ENCODE measurements at places on chromosomes 3 and 15. TPM values are rescaled to one million over a fixed set of nuclear protein-coding genes. Genes with fewer than 3 reads are reported as not detected.

- no peak for DNase-seq
Measured at GRCh38 chr3:62214850-62215249, 158.5 kb downstream of the FEZF2 start.

DNA sequence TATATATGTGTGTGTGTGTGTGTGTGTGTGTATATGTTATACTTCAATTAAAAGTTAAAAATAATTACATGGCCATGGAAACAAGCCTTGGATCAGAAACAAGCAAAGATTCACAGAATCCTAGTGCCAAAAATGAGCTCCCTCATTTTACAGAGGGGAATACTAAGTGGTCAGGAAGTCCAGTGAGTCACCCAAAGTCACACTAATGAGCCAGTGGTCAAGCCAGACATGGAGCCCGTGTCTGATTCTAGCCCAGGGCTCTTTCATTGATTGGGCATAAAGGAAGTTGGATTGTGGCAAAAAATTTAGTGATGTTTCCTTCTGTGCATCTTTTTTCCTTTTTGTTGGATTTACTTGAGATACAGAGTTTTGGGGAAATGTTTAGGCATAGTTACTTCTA, 152.5 kb upstream of the NPHP3 start:
- no peak for DNase-seq

DNA sequence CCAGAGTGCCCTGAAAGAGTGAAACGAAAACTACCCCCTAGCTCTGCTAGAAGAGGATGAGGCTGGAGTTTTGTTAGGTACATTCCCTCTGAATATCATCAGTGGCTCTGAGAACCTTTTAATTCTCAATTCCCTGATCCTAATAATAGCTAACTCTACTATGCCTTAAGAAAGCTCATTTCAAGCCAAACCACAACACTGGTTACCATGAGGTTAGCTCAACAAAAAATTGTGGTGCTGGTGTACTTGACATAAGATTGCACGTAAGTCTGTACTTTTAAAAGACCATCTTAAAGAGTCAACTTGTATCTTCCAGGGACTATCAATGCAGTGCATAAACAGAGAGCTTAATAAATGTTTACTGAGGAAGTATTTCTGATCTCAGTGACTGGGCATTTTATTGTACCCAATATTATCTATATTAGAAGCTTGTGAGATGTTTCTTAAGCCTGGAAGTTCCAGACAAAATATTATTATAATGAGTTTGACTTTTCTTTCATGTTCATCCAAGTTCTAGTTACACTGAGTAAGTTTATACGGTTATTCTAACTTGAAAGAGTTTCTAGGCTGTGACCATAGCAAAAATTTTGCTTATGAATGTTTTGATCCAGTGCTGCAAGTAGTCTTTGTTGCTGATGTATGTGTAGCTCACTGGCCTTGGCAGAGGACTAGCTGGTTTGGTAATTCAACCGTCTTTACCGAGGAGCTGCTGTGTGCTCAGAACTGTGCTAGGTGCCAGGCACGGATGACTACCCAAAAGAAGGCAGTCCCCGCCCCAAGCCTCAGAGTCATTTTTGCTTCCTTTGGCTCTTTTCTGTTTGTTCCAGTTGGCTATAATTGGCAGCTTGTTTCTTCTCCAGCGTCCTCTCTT, 334.4 kb upstream of the TRIM42 start:
- no peak for DNase-seq

GRCh38 chr3:109702976-109703375, 365.6 kb upstream of the DPPA4 start:
- DNase-seq = no peak

DNA sequence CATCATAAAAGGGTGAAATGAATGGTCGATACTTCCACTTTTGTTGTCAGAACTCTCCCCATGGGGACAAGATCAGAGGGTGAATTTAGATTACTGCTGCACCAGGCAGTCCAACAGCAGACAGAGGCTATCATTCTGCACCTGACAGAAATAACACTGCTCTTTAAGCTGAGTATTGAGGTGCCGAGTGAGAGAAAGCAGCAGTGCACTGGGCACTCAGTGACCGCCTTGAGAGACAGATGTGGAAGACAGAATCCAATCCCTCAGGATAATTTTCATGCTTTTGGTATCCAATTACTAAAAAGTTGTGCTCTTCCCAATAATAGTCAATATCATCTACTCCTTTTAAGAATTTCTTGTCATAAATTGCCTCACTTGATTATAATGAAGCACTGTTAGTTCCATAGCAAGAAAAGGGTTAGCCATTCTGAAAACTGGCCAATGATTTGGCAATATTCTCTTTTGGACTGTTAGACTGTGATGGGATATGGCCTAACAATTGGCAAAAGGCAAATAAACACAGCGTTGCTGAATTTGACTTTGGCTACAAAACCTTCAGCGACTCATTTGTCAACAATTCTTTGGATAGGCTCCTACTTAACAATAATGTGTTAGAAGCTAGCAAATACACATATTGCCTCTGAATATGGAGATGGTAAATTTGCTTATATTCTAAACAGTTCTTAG, 5.5 kb downstream of the FGF7 start:
- no peak for DNase-seq

NISCH gene
- 53.0 TPM for total RNA-seq

- no peak for DNase-seq
Measured at GRCh38 chr15:54829821-54830220, 366.9 kb downstream of the RSL24D1 start.

GRCh38 chr15:71596672-71597071, 213.7 kb upstream of the NR2E3 start:
- no peak for DNase-seq

- DNase-seq = no peak
Measured at GRCh38 chr15:81060470-81060869, 59.7 kb downstream of the TLNRD1 start.

DNA sequence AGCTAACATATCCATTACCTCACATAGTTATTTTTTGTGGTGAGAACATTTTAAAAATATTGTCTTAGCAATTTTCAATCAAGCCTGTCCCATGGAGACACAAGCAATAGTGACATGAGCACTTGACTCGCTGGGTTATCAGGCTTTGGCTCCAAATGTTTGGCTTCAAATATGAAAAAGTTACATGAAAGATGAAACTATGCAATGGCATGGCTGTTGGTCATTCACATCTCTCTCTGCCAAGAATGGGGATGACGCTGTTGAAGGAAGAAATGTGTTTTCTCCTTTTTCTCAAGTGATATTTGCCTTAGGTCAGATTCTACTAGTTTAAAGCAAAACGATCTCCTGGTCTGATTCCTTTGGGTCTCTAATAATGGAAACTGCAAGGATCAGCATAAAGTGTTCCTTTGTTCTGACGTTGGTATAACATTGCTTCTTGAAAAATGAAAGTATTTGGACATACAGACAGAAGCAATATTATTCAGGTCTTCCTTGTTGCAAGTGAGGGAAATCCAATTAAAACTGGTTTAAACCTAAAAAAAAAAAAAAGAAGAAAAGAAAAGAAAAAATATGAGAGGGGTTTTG, 71.2 kb downstream of the SSUH2 start:
- DNase-seq = no peak

GRCh38 chr3:69671082-69671952, 67.9 kb upstream of the MITF start:
- no peak for DNase-seq

ARL8B gene
- total RNA-seq = 65.9 TPM

GOLGA6L7 gene
- not detected for total RNA-seq

- no peak for DNase-seq
Measured at GRCh38 chr3:36443028-36443686, 62.9 kb downstream of the STAC start.

DNA sequence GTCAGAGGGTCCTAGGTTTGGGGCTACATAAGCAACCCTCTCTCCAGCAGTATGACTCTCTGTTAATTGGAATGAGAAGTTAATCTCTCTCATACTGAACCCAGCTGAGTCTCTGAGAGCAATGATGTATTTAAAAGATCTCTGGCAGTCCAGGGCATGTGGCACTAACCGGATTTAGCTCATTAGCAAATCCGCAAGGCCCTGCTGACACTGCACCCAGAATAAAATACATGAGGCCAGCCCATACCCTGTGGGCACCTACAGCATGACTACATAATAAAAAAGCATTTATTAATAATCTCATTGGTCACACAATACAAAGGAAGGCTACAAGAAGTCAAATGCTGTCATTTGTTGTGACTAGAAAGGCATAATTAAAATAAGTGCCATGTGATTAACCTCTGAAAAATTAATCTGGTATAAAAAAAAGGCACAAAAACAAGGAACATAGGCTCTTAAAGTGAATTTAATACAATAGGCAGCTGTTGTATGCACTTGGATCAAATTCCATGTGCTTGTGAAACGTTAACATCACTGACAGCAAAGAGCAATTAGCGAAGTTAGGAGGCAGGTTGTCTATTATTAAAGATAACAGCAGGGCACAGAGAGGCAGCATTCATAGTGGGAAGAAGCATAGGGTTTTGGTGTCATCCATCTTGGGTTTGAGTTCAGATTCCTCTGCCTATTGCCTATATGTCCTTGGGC, 381.2 kb downstream of the WDR72 start:
- no peak for DNase-seq

DNA sequence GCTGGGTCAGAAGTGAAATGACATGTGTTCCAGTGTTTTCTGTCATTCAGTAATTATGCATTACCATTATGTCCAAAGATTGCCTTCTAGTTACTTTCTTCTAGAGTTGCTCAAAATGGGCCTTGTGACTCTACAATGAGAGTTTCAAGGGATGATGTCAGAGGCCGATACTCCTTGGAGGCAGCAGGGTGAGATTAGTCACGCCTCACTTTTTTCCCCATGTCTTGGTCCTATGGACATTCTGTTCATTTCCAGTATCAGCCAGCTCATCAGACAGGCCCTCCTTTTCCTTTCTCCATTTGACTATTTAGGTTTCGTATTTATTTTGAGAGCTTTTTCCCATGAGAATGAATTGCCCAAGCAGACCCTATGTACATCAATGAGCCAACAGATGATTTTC, 17.5 kb downstream of the VGLL3 start:
- DNase-seq = no peak

RAB27A gene
- total RNA-seq = 59.3 TPM

EIF4G1 gene
- 325 TPM for total RNA-seq

DNA sequence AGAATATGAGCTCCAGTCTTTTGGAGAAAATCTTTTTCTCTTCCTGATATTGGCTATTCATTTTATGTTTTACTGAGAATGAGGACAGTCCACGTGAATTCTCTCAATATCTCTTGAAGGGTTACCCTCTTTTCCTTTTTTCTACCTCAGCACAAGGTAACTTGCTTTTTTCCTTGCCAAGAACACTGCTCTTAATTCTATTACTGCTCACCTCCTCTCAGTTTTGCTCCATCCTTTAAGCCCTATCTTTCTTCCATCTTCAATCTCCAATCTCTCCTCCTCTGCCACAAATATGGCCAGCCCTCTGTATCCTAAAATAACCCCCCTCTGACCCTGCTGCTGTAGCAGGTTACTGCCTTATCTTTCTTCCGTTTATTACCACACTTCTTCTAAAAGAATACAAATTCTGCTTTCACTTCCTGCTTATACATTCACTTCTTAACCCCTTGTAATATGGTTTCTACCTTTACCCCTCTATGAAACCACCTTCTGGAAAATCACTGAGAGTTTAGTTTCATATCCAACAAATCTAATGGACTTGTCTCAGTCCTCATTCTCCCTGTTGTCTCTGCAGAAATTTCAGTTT, 89.0 kb downstream of the NFKBIZ start:
- DNase-seq = no peak

FAM107A gene
- total RNA-seq = 22.9 TPM

- peak; percentile 81 for DNase-seq
Measured at GRCh38 chr15:41967506-41968206, 4.7 kb downstream of the EHD4 start.

GRCh38 chr15:73305331-73306211, 63.2 kb downstream of the HCN4 start:
- no peak for DNase-seq

DNA sequence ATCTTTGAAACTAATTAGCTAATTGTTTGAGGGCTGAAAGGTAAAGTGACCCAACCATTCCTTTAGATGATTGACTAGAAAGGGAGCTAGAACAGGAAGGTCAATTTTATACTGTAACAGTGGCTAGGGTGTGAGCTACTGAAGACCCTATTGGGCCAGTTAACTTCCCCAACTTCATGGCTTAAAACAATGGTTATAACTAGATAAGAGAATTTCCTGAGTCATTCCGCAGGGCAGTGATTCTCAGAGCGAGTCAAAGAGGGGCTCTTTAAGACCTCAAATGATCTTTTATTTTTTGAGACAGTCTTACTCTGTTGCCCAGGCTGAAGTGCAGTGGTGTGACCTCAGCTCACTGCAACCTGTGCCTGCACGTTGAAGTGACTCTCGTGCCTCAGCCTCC, 33.7 kb upstream of the TTBK2 start:
- DNase-seq = no peak

- peak; percentile 90 for DNase-seq
Measured at GRCh38 chr15:84570164-84570735, 30.6 kb upstream of the ZSCAN2 start.

OR5K2 gene
- total RNA-seq = not detected

DNA sequence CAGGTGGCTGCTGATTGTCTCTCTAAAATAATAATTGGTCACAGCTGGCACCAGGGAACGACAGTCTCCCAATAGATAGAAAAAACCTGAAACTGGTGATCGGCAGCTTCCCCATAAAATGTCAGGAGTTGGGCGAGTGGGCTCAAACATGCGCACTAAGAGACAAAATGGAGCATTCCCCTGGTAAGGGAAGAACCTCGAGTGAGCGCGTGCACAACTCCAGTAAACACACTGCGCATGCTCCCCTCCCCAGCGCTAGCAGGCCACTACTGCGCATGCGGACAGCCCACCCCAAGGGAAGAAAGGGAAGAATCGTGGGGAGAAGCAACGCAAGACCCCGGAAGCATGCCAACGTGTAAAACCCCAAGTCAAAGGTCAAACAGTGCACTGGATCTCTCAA, 7.7 kb upstream of the STARD5 start:
- DNase-seq = no peak

- DNase-seq = no peak
Measured at GRCh38 chr15:31480356-31481025, 153.9 kb downstream of the KLF13 start.

TMEM45A gene
- total RNA-seq = 75.3 TPM

DNA sequence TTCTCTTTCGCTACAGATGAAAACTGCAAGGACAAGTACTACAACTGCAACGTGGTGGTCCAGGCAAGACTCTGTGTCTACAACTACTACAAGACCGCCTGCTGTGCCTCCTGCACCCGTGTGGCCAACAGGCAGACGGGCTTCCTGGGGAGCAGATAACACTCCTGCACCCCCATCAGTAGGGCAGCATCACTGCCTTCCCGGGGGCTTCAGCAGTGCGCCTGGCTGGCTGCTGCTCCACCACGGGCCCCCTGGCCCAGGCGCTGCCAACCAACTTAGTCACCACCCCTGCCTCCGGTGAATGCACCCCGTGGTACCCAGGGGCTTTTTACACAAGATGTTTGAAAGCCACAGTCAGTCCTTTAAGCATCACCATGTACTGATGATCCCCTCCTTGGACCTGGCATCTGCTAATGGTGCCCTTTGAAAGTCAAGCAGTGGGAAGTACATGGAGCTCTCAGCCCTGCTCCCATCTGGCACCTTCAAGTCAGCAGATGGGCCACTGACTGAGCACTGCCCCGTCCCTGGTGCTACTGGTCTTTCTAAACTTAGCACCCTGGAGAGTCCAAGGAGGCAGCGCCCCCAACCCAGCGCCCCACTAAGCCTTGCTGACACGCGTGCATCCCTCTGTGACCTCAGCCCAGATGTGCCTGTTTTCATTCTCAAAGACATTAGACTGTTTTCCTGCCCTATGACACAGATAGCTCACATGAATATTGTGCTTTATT, 33.0 kb upstream of the NR2E3 start:
- no peak for DNase-seq

Measured in posterior vena cava (tissue), 2 donors.